ENCODE measurements at places on chromosomes 4 and X.

DNA sequence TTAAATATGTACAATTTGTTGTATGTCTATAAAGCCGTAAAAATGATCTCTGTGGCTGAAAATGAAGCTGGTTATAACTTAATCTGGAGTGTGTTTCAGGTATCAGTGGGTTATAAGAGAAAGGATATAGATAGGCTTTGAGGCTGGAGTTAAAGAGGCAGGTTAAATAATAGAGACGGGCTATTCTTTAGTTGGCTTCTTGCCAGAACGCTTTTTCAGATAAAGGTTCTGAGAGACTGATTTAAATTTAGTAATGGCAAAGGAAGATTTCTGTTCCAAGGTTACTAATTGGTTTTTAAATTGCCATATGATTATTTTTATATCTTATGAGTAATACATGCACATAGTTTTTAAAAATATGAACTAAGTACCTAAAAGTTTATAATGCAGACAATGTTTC lies 117.4 kb downstream of the AWAT2 start:
- DNase-seq, result no peak

GRCh38 chr4:136750897-136751296 lies 781.4 kb downstream of the PCDH18 start:
- DNase-seq, result no peak

DNA sequence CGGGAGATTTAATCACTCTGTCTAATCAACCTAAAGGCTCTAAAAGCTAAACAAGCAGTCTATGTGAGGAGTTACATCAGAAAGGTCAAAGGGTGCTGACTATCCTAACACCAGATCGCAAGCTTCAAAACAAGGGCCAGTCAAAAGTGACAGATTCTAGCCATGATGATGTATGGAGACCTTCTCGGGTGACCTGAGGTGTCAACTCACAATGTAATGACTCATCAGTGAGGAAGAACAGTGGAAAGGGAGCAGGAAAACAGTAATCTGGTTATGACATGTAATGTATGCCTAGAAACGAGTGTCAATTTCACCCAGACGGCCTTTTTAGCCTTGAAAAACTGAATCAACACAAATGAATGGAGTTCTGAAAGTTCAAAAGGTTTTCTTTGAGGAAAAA lies 375.3 kb downstream of the IDS start:
- no peak for DNase-seq

DNA sequence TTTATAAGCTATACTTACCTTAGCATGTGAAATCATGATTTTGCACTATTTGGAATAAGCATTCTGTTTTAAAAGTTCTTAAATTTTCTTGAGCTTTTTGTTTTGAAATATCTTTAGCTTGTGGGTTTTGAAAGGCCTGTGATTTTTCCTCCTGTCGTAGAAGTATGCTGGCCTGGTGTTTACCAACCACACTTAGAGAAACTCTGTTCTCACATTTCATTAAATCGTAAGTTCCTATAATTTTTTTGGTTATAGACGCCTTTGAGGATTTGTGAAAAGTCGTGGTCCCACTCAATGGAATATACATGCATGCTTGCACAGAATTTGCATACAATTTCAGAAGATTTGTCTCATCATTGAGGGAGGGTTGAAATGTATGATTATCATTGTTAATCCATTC lies 63.6 kb downstream of the PDLIM5 start:
- DNase-seq, result no peak

All from tibial nerve (tissue), 4 donors.